Tibial artery (tissue), 4 donors: ENCODE measurements at places on chromosomes 2 and 18.
A peak's percentile ranks its signal among the peaks of the same experiment; 100 is the strongest.

- DNase-seq: peak; percentile 74
Observed at GRCh38 chr18:45755934-45756333, 32.0 kb downstream of the SLC14A1 start.

DNA sequence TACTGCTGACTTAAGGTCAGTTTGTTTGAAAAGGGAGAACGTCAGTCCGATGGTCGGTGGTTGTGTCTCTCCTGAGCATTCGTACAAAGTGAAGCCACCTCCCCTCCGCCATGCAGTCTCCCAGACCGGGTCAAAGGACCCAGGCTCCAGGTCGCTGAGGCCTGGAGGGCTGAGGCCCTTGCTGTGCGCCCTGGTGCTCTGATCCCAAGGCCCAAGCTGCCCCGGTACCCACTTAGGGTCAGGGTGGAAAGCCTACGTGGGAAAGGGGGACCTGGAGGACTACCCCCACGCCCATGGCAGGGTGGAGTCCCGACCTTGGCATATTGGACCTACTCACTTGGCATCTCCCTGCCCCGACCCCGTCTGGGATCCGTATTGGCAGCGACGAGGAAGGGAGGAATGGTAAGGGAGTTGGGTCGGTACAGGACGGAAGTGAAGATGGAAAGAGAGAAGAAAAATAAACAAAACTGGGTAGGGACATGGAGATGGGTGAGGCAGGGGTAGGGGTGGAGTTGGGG lies 8.0 kb upstream of the SIX3 start:
- DNase-seq: no peak

GRCh38 chr2:11073251-11073650 lies 82.0 kb upstream of the SLC66A3 start:
- DNase-seq: peak; percentile 34

DNA sequence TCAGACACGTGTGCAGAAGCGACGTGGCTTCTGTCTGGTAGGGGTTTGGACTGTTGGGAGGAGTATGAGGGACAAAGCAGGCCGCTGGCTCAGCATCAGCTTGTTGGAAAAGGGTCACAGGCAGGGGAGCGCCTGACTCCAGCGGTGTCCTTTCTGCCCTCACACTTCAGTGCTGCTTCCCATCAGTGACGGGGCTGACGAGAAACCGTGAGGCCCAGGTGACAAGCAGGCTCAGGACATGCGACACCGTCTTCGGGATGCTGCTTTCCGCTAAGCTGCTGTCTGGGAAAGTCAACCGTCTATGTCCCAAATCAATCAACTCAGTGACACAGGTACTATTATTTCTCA lies 90.5 kb downstream of the USP40 start:
- DNase-seq: no peak

- no peak for DNase-seq
Observed at GRCh38 chr18:55400081-55400480, 187.9 kb downstream of the TCF4 start.

- DNase-seq: no peak
Observed at GRCh38 chr2:102803041-102803896, 41.4 kb downstream of the TMEM182 start.

GRCh38 chr18:73597832-73598615 lies 549.6 kb downstream of the FBXO15 start:
- DNase-seq: no peak
